Body of pancreas (tissue), 4 donors: ENCODE measurements at places on chromosomes 5 and 9.

DNA sequence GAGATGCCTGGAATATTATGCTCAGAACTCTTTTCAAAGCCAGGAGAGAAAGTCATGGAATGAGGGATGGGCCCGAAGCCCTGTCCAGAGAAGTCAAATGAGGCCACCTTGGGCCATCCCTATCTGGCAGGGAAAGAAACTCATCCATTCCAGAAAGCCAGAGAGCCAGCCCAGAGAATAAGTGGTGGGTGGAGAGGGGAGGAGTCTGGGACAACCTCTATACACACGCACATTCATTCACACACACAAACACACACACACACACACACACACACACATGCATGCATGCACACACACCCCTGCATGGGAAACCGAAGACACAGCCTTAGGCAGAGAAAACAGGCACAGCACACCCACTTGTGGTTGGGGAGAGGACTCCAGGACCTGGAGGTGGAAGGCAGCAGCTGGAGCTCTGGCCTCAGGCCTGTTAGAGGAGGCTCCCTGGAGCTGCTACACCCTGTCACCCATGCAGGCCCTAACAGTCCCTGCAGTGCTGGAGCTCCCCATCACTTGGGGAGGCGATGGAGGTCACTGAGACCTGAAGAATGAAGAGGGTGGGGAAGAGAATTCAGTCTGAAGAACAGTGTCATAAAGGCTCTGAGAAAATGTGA, 38.0 kb downstream of the TGFBI start:
- H3K4me3 ChIP-seq: no peak overlapping the region
- H3K36me3 ChIP-seq: no peaks in the 10 kb centered on the region
- peak; percentile 31 for DNase-seq
- H3K4me1 ChIP-seq: no peaks in the 10 kb centered on the region
- H3K27ac ChIP-seq: no peak overlapping the region
- H3K27me3 ChIP-seq: no peaks in the 10 kb centered on the region

- no peak overlapping the region for H3K4me3 ChIP-seq
- no peaks in the 10 kb centered on the region for H3K36me3 ChIP-seq
- no peak for DNase-seq
- no peak overlapping the region for H3K27ac ChIP-seq
These were observed 136.8 kb downstream of the ASTN2 start for GRCh38 chr9:117278020-117278419.

DNA sequence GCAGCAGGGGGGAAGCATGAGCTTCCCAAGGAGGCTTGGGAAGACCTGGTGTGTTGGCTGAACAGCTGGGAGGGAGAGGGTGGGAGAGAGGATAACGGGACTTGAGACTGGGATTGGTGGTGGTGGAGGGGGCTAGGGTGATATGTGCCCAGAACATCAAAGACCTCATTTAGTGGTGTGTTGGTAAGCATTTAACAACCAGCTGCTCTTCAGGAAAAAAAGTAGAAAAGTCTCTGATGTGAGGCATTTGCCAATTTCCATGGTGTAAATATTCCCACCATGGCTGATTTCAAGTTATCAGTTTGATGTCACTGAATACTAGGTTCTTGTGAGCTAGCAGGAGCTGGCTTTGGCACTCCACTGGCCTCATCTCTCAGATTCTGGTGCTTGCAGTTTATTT, 170.8 kb downstream of the MACROH2A1 start:
- no peaks in the 10 kb centered on the region for H3K36me3 ChIP-seq
- no peaks in the 10 kb centered on the region for H3K27me3 ChIP-seq
- H3K4me1 ChIP-seq: no peaks in the 10 kb centered on the region
- H3K27ac ChIP-seq: no peak overlapping the region
- H3K4me3 ChIP-seq: no peak overlapping the region
- no peak for DNase-seq

DNA sequence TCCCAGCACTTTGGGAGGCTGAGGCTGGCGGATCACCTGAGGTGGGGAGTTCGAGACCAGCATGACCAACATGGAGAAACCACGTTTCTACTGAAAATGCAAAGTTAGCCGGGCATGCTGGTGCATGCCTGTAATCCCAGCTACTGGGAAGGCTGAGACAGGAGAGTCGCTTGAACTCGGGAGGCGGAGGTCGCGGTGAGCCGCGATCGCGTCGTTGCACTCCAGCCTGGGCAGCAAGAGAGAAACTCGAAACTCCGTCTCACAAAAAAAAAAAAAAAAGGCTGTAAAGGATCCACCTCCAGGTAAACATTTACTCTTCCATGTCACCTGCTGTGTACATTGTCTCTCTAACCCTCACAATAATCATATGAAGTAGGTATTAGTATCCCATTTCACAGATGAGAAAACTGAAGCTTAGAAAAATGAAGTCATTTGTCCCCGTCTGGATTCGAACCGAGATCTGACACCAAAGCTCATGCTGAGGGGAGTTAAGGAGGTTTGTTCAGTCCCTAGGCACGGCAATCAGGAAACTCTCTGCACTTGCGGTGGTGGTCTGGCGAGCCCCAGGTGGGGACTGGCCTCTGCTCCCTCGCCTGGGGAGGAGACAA, 494 bp upstream of the DOCK2 start:
- H3K4me1 ChIP-seq: peaks cover 9% of the 10 kb centered on the region
- H3K36me3 ChIP-seq: no peaks in the 10 kb centered on the region
- no peaks in the 10 kb centered on the region for H3K27me3 ChIP-seq
- DNase-seq: no peak
- no peak overlapping the region for H3K4me3 ChIP-seq

DNA sequence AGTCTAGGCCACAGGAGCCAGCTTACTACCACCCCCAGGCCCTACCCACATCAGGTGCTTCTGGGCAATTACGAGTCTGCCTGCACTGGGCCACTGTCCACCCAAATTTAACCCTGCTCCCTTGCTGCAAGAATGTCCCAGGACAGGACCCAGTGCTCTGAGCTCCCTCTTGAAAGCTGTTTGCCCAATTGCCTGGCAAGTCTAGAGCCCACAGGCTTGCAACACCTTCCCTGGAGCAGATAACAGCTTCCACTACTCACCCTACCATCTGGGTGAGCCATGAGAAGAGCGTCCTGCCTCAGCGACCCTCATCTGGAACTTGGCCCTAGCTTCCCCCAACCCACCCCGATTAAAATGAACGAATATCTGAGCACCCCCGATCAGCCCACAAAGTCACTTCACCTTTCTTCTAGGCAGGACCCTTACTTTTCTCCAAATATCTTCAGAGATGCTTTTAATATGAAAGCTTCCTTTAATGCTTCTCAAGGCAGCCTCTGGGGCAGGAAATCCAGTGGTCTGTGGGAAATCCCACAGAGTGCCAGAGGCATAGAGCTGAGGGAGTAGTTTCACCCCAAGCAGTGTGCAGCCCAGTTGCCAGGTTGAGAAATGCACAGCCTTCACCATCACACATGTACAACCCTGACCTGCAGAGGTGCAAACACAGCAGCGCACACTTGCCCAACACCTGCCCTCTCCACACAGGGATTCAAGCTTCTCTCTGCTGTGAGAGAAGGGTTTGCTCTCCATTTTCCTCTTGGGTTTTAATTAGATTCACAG, 10.6 kb downstream of the ACSL6 start:
- no peak overlapping the region for H3K27ac ChIP-seq
- H3K4me1 ChIP-seq: peaks cover 44% of the 10 kb centered on the region
- DNase-seq: no peak
- H3K36me3 ChIP-seq: no peaks in the 10 kb centered on the region

DNA sequence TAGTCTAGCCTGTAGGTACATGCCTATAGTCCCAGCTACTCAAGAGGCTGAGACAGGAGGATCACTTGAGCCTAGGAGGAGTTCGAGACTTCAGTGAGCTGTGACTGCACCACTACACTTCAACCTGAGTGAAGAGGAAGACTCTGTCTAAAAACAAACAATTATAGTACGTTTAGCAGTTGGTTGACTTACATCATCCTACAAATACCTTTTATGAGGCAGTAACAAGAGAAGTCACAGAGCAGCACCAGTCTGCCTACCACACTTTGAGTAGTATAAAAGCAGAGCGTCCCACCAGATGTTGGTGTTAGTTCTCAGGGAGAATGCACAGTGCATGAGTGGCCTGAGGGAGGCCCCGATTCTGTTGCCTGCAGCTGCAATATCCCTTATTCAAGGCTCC, 16.1 kb downstream of the ZFR start:
- no peaks in the 10 kb centered on the region for H3K4me1 ChIP-seq
- H3K27me3 ChIP-seq: no peaks in the 10 kb centered on the region
- no peak overlapping the region for H3K27ac ChIP-seq
- H3K4me3 ChIP-seq: no peak overlapping the region

DNA sequence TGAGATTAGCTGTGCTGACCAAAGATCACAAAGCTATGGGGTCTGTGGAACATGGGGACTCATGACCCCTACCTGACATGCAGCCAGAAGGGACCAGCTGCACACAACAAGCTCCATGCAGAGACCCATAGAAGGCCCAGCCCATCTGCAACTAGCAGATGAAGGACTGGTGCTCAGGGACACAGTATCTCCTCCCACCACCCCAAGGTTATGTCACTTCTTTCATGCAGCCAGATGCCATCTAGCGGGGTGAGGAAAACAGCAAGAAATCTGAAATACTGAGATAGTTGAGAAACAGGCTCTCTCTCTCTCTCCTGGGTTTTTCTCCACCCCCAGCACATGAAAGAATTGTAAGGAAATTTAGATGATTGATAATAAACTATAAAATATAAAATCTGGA, 161.3 kb upstream of the DAPK1 start:
- H3K36me3 ChIP-seq: no peaks in the 10 kb centered on the region
- H3K27me3 ChIP-seq: no peaks in the 10 kb centered on the region
- H3K4me1 ChIP-seq: peaks cover 16% of the 10 kb centered on the region
- no peak overlapping the region for H3K4me3 ChIP-seq
- peak; percentile 35 for DNase-seq

- H3K27ac ChIP-seq: no peak overlapping the region
- no peaks in the 10 kb centered on the region for H3K4me1 ChIP-seq
- no peak overlapping the region for H3K4me3 ChIP-seq
- no peak for DNase-seq
- H3K36me3 ChIP-seq: no peaks in the 10 kb centered on the region
These were observed 67.3 kb downstream of the PDZD2 start for GRCh38 chr5:31706186-31706585.

- H3K36me3 ChIP-seq: no peaks in the 10 kb centered on the region
- no peak for DNase-seq
- H3K27ac ChIP-seq: no peak overlapping the region
- H3K27me3 ChIP-seq: no peaks in the 10 kb centered on the region
These were observed 19.4 kb upstream of the TRPM6 start for GRCh38 chr9:74907085-74907484.

- peak; percentile 51 for DNase-seq
- H3K36me3 ChIP-seq: no peaks in the 10 kb centered on the region
- peak overlapping the region; percentile 22 for H3K4me3 ChIP-seq
- H3K4me1 ChIP-seq: no peaks in the 10 kb centered on the region
- H3K27ac ChIP-seq: no peak overlapping the region
- no peaks in the 10 kb centered on the region for H3K27me3 ChIP-seq
These were observed 10.8 kb upstream of the IFNA2 start for GRCh38 chr9:21395778-21396717.

- no peaks in the 10 kb centered on the region for H3K36me3 ChIP-seq
- H3K4me3 ChIP-seq: no peak overlapping the region
- no peaks in the 10 kb centered on the region for H3K27me3 ChIP-seq
- no peak overlapping the region for H3K27ac ChIP-seq
- no peaks in the 10 kb centered on the region for H3K4me1 ChIP-seq
These were observed 10.8 kb upstream of the PLIN2 start for GRCh38 chr9:19138084-19138483.

DNA sequence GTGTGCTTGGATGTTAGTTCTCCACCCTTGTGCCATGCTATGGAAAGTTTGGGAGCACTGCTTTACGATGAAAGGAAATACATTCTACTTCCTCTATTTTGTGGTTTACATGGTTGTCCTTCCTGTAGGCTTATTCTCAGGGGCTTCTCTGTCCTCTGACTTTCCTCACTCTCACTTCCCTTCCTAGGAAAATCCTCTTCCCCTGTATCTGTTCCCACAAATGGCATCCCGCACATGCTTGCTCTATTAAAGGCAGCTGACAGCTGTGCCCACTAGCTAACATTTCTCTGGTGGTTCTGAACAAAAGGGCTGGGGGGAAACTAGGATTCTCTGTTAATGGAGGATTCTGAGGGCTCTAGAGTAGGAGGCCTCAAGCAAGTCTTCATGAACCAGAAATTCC, 52.4 kb downstream of the FAM170A start:
- H3K36me3 ChIP-seq: no peaks in the 10 kb centered on the region
- no peak overlapping the region for H3K4me3 ChIP-seq
- H3K27me3 ChIP-seq: no peaks in the 10 kb centered on the region
- H3K27ac ChIP-seq: no peak overlapping the region
- H3K4me1 ChIP-seq: peaks cover 28% of the 10 kb centered on the region

DNA sequence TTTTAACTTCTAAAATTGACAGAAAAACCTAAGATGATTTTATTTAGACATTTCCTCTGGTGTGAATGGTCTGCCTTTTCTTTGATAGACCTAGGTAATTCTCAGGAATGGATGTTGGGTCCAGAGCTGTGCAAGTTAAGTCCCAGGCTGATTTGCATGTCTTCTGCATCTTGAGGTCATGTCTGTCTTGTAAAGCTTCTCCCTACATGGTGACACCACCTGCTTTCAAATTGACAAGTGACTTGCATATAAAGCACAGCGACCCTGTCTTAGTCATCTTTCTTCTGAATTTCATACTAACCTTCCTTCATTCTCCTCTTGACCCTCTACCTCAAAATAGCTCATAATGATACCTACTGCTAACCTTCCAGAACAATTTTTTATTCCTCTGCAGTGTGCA, 29.2 kb downstream of the OSTF1 start:
- no peak for DNase-seq
- H3K4me1 ChIP-seq: peaks cover 6% of the 10 kb centered on the region
- no peak overlapping the region for H3K4me3 ChIP-seq
- H3K27me3 ChIP-seq: no peaks in the 10 kb centered on the region
- peaks cover 2% of the 10 kb centered on the region for H3K36me3 ChIP-seq

- H3K4me3 ChIP-seq: peak overlapping the region; percentile 79
- no peaks in the 10 kb centered on the region for H3K27me3 ChIP-seq
These were observed 1.6 kb upstream of the SEC16A start for GRCh38 chr9:136484153-136485048.

DNA sequence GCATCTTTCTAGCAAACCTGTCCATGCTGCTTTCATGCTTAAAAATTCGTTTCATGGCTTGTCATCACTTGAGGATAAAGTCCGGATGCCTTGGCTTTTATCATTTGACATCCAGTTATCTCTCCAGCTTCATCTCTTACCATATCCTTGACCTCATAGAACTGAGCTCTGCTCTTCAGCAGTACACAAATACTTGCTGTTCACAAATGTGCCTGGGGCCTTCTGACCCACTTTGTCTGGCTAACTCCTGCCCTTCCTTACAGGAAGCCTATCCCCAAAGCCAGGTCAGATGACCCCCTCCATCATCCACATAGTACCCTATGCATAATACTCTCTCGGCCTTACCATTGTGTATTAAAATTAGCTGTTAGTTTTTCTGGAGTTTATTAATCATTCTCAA, 249.1 kb downstream of the SAXO1 start:
- DNase-seq: no peak
- no peaks in the 10 kb centered on the region for H3K4me1 ChIP-seq
- no peak overlapping the region for H3K27ac ChIP-seq
- no peak overlapping the region for H3K4me3 ChIP-seq
- no peaks in the 10 kb centered on the region for H3K27me3 ChIP-seq
